ENCODE measurements at places on chromosomes 5 and 9.
A peak's percentile ranks its signal among the peaks of the same experiment; 100 is the strongest.

GRCh38 chr5:120082316-120083068, 381.6 kb upstream of the PRR16 start:
- DNase-seq: no peak

GRCh38 chr5:154898210-154898609, 39.8 kb downstream of the CNOT8 start:
- DNase-seq: no peak

GRCh38 chr9:132774886-132775285, 103.2 kb downstream of the AK8 start:
- DNase-seq: no peak

DNA sequence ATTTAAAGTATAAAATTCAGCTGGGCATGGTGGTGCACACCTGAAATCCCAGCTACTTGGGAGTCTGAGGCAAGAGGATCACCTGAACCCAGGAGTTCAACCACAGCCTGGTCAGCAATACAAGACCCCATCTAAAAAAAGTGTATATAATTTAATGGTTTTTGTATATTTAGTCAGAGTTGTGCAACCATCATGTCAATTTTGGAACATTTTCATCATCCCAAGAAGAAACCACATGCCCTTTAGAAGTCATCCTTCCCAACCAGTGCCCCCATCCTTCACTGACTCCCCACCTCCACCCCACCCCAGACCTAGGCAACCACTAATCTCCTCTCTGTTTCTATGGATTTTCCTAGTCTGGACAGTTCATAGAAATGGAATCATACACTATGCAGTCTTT, 18.8 kb upstream of the TEK start:
- no peak for DNase-seq

GRCh38 chr9:127128341-127129072, 6.1 kb upstream of the ANGPTL2 start:
- DNase-seq: no peak

- peak; percentile 13 for DNase-seq
Measured at GRCh38 chr9:124006448-124007361, 4.9 kb upstream of the LHX2 start.

- no peak for DNase-seq
Measured at GRCh38 chr9:21803649-21804048, 1.2 kb downstream of the MTAP start.

DNA sequence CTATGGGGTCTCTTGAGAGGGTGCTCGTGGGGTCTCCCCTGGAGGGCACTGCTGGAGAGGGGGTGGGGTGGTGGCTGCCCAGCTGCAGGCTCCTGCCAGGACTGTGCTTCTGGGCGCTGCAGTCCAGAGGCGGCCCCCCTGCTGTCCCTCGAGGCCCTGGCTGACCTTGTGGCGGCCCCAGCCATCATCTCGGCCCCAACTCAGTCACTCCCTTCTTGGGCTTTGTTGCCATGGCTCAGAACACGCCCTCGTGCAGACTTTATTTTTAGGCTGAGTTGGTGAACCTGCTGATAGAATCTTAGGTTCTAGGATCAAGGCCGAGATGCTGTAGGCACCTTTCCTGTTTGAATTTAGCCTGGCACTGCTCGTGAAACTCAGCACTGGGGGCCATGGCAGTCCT, 22.8 kb downstream of the FBXW5 start:
- no peak for DNase-seq

DNA sequence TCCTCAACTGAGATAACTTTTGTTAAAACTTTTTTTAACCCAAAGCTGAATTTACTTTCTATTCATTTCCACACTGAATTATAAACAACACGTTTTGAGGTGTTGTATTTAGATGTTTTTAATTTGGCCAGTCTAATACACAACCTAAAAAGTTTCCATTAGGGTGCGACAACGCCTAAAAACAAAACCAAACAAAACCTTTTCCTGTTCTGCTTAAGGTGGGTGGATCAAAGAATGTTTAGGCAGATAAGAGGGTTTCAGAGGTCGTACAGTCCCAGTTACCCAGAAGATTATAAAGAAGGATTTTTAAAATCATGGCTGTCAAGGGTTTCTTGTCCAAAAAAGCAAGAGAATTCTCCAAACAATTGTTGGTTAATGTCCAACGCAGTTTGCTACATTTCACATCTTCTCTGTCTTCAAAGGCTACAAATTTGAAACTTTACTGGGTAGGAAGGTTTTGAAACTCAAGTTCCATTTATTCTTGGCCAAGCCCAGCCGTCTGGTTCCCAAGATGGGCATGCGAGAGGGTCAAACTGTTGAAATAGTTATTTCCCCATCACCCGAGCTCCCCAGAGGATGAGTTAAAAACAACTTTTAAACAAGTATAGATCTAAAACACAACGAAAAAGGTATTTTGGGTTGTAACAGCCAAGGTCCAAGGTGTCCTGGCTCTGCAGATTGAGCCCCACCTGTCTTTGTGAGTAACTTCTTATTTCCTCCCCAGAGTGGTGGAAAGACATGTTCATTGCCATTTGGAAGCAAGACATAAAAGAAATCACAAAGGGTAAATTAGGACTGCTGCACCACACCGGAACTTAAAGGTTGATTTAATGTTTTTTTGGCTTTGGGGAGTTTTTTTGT, 122.8 kb upstream of the MAP3K1 start:
- no peak for DNase-seq

GRCh38 chr5:176730815-176731475, 79.4 kb upstream of the UNC5A start:
- no peak for DNase-seq

DNA sequence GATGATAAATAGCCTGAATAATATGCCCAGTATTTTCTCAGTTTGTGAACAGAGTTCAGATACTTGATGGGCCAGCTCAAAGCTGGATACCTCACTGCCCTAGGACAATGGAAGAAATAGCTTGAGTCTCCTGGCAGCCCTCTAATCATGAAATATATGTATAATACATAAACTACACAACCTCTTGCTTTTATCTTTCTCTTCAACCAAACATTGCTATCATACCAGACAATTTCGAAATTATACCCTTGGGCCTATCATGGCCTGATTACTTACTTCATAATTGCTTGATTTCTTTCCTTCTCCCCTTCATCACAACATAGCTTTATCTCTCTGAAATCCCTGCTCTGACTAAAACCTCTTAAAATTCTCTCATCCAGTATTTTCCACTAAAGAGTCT, 1144.9 kb upstream of the C9orf72 start:
- DNase-seq: no peak

GRCh38 chr9:78032730-78033457, 1.3 kb upstream of the GNAQ start:
- DNase-seq: no peak

- peak; percentile 39 for DNase-seq
Measured at GRCh38 chr9:130680836-130681768, 12.5 kb upstream of the EXOSC2 start.

GRCh38 chr5:51556833-51557232, 173.6 kb downstream of the ISL1 start:
- no peak for DNase-seq

DNA sequence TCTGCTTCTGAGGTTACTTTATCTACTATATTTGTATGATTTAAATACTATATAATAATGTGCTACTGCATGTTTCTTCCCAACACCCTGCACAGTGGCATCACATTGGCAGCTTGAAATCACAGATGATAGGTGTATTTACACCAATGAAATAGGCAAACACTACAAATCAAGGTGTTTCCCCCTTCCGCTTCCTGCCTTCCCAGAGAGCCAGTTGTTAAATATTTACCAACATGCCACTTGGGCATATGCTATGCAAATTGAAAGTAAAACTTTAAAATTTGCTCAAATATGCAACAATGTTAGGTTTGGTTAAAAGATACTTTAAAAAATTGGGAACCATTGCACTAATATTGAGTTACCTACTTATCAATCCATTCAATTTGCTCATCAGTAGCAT, 58.2 kb upstream of the SMARCA2 start:
- DNase-seq: no peak

DNA sequence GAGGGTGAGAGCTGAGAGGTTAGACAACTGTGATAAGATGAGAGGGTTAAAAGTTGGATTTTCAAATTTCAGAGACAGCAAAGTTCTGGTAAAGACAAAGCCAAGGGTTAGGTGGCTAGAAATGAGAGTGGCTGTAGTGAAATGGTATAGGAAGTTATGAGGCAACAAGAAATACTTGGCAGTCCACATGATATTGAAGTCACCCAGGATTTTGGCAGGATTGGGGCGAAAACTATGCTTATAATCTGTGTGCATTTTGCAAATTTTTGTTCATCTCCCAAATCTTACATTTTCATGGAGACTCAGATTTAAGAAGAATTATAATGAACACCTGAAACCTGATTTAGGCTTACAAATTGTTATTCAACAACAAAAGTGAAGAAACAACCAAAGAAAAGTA, 35.6 kb downstream of the C9 start:
- DNase-seq: no peak

DNA sequence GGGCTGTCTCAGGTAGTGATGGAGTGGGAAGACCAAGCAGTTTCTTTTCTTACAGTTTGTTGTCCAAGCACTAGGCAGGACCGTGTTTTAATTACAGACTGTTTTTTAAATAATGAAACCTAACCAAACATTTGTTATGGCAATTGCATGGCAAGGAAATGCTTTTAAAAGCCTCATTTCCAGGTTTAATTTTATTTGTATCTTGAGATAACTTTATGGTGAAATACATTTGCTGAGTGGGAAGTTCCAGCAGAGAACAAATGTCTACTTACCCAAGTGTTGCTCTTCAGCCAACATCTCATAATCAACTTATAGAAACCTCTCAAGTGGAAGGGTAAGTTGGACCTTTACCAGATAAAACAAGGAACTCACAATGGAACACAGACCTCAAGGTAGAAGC, 11.8 kb upstream of the LHFPL2 start:
- no peak for DNase-seq

DNA sequence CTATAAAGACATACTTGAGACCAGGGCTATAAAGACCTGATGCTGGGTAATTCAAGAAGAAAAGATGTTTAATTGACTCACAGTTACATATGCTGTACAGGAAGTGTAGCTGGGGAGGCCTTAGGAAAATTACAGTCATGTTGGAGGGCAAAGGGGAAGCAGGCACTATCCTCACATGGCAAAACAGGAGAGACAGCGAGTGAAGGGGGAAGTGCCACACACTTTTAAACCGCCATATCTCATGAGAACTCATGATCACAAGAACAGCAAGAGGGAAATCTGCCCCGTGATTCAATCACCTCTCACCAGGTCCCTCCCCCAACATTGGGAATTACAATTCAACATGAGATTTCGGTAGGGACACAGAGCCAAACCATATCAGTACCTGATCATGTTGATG, 89.9 kb upstream of the ADAMTSL1 start:
- DNase-seq: no peak

All from NCI-H2171 (cell line).